ENCODE measurements at places on chromosomes 2 and 18.

- ATAC-seq: no peak
These were observed 177.9 kb downstream of the FAM124B start for GRCh38 chr2:224223851-224224555.

DNA sequence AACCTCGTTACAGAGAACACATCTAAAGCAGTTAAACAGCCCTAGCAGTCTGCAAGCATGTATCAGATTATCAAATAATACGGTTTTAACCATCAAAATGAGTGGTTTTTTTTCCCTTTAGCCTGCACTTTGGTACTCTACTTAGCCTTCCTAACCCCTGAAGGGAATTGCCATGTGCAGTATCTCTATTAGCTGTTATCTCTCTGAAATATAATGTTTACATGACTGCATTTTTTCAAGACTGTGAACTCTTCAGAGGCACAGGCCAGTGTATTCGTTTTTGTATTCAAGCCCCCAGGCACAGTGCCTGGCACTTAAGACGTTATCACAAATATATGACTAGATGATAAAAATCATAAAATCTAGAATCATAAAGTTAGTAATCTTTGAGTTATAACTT lies 509.5 kb downstream of the PARD3B start:
- ATAC-seq: no peak

DNA sequence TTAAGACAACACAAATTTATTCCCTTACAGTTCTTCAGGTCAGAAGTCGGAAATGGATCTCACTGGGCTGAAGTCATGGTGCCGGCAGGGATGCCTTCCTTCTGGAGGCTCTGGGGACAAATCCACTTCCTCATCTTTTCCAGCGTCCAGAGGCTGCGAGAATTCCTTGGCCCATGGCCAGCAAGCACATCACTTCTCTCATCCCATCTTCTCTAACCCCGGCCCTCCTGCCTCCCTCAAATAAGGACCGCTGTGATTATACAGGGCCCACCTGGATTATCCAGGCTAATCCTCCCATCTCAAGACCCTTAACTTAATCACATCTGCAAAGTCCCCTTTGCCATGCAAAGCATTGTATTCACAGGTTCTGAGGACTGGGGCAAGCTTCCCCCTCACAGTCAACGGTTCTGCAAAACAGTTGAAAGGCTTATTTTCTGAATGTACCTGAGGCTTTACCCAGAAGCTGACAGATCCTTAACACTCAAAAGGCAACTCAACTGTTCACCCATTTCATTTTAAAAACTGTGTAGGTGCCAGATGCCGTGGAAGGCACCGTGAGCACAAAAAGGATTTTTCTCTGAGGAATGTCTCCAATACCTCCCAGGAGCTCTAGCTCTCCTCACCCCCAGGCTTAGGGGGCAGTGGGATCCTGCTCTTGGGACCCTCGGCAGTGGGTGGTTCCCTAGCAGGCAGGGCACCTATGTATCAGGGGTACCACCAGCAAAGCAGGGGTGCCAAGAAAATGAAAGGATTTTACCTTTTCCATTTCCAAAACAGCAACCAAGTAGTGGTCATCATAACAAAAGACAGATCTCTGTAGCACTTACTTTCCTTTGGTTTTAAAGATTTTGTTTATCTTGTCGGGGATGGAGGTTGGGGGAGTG lies 84.0 kb downstream of the KCTD1 start:
- no peak for ATAC-seq

DNA sequence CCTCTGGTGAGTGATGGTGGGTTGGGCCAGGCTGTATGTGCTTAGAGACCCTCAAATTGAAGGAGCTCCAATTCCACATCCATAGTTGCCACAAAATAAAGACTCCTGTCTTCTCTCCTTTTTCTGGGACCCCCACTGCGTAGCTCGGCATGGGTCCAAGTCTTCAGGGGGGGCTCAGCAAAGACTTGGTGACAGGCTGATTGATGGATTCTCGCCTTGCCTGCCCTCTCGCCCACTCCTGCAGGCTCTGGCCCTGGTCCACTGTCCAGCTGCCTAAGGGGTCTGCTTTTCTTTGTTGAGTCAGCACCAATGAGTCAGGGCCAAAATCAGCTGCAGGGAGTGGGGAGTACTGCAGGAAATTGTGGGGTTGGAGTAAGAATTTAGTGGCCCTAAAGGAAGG lies 21.5 kb downstream of the RPL37A start:
- ATAC-seq: no peak

- ATAC-seq: no peak
These were observed 367.8 kb upstream of the HS6ST1 start for GRCh38 chr2:128686497-128686859.

DNA sequence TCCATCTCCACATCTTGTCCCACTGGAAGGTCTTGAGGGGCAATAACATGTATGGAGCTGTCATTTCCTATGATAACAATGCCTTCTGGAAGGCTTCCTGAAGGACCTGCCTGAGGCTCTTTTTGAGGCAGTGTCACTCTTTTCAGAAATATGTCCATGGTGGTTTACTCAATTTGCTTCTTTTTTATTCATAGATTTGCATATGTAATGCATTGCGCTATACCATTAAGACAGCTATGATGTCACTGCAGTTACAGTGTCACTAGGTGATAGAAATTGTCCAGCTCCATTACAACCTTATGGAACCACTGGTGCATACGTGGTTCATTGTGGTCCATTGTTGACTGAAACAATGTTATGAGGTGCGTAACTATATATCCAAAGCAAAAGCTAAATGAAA lies 19.9 kb downstream of the NABP1 start:
- no peak for ATAC-seq

GRCh38 chr2:38634684-38635083 lies 31.2 kb upstream of the GALM start:
- ATAC-seq: no peak

DNA sequence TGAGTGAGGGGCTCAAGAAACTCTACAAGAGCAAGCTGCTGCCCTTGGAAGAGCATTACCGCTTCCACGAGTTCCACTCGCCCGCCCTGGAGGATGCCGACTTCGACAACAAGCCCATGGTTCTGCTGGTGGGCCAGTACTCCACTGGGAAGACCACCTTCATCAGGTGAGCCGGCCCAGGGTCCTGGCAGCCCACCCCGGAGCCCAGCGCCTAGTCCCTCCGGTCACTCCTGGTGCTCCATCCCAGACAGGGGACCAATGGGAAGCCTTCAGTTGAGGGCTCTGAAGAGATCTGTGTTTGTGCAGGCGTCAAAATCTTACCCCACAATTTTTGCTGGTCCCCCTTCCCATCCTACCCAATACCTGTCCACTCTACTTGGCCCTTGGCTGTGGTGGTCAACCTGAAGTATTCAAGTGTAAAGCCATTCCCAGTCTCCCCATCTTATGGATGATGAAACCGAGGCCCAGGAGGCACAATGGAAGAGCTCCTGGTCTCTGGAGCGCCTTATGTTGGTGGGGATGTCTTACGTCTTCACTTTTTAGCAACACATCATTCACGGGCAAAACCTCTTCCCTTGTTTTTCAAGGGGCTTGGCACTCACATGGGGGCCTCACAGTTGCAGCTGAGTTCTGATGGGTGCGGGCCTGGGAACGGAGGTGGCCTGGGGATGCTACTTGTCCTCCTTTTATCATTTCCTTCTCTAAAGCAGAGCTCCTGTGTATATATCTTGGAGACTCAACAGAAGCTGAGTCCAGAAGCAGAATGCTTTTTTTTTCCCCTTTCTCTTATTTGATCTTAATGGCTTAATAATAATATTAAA lies 941 bp downstream of the EHD3 start:
- no peak for ATAC-seq
